GM03348 (cell line): ENCODE measurements at places on chromosomes 6 and 20.

DNA sequence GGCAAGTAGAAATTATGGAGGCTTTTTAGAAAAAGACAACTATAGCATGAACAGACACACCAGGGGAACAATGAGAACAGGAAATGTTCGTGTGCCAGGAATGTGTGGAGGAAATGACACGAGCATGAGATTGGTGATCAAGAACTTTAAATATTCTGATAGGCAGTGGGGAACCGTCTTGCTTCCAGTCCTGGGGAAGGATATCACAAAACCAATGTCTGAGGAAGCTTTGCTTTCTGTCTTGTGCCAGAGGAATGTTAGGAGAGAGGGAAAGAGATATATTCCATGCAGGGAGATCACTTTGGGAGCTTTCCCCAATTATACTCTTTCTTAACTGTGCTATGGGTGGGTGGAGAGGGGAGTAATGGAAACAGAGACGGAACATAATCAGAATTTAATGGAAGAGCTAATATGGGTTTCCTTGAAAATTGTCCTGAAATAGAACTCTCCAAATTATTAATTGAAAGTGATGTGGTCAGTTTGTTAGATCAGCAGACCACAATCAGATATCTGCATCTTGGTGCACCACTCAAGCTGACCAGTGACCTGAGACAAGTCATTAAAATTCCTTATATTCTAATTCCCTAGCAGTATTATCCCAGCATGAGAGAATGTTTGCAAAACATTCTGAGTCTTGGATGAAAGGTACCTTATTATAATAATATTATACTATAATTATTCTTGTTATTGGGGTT, 178.2 kb downstream of the SOX4 start:
- no peak for DNase-seq

DNA sequence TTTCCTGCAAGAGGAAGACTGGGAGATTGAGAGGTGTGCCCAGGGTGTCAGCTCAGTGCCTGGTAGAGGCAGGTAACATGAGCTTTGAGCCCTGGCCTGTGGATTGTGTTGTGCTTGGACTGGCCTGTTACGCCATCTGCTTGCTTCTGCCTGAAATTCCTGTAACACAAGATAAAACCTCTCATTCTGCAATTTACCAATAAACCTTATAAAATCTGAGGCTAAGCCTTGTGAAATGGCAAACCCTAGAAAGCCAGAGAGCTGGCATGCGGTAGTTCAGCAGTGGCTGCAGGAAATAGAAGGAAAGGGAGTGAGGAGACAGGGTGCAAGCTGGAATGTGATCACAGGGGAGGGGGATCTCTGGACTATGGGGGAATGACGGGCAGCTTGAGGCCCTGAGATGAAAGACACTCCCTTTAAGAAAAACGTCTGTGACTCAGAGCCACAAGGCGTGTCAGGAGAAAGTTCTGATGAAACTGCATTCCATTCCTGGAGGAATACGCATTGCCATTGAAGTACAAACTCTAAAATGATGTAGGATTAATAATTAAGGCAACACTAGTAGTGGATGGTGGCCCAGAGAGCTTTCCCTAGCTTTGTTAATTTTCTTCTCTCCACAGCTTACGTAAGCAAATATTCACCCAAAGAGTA, 26.3 kb upstream of the TFAP2A start:
- peak; percentile 90 for DNase-seq

- peak; percentile 90 for DNase-seq
Measured at GRCh38 chr20:50561379-50562078, 51.3 kb downstream of the PTPN1 start.

GRCh38 chr6:4308364-4308763, 173.0 kb upstream of the ECI2 start:
- DNase-seq = no peak

DNA sequence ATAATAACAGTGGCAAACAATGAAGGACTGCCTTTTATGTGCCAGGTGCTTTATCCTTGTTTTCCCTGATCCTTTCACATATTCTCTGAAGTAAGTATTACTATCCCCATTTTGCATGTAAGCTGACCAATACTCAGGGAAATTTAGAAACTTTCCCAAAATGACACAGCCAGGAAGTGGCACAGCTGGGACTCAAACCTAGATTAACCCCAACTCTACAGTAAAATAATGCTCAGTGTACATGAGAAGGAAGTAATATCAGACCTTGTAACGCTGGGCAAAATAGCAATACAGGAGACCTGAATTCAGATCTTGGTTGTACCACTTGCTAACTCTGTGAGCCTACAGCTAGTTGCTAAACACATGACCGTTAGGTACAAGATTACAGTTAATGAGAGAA, 26.8 kb upstream of the NRSN1 start:
- DNase-seq = no peak

GRCh38 chr20:21519136-21519584, 5.3 kb upstream of the NKX2-2 start:
- DNase-seq = no peak
